Fibroblast of villous mesenchyme (primary cell): ENCODE measurements at places on chromosomes 2 and 18.

- DNase-seq: no peak
Measured at GRCh38 chr2:32562906-32563305, 64.9 kb upstream of the TTC27 start.

DNA sequence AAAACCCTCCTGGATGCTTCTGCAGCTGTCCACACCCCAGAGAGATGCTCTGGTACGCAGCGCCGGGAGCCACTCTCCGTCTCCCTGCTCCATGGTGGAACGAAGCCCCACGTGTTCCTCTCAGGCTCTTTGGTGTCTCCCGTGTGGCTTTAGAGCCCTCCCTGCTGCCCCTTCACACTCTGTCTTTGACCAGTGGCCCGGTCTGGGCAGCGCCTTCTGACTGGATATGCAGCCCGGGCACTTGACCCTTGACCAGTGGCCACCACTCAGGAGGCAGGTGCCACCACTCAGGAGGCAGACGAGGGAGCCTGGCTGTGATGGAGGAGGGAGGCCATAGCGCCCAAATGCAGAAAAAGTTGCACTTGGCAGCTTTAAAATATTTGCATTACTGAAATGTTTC lies 214.5 kb upstream of the SALL3 start:
- DNase-seq: no peak

GRCh38 chr2:236168110-236169080 lies at the start of gene GBX2:
Gene GBX2, minus strand, starts transcription at chr2:236168386. Its CDS starts 415 bp downstream, at chr2:236167971.
- peak; percentile 80 for DNase-seq

GRCh38 chr2:227774011-227774624 lies 28.4 kb downstream of the SCYGR8 start:
- peak; percentile 14 for DNase-seq

GRCh38 chr2:78304678-78305077 lies 720.8 kb upstream of the REG3G start:
- DNase-seq: no peak

DNA sequence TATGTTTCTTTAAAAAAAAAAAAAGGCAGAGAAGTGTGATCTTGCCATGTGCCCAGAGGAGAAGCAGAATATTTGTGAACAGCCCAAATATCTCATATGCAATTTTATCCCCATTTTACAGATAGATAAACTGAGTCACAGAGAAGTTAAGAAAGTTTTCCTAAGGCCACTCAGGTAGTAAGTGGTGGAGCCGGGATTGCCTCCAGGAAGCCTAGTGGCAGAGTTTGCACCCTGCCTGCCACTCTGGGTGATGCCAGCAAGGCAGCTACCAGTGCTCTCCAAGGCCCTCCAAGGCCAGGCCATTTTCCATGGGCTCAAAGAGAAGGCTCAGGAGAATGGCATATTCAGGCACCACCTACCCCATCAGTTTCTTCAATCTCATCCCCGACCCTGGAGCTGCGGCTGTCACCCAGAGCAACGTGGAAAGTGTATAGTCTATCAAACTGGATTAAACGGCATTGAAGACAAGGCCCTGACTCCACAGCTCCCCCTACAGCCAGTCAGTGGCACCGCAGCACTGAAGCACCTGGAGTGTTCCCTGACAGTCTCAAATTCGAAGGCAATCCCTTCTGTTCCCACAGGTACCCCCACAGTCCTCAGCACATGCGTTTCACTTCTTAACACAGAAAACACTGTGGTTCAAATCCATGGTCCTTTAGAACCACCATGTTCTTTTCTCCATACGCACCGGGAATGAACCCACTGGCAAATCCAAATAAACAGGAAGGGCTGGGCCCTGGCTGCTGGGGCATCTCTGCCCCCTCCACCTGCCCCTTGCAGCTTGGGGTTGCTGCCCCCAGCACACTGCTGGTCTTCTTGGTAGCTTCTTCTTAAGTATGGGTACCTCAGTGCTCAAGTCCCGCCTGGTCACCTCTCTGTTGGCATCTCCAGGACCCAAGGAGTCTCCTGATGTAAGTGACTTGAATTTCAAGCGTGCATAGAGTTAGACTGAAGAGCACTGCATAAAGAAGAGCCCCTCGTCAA lies 175.3 kb downstream of the INHBB start:
- DNase-seq: peak; percentile 25

- peak; percentile 5 for DNase-seq
Measured at GRCh38 chr2:36705326-36706020, 9.0 kb downstream of the VIT start.

DNA sequence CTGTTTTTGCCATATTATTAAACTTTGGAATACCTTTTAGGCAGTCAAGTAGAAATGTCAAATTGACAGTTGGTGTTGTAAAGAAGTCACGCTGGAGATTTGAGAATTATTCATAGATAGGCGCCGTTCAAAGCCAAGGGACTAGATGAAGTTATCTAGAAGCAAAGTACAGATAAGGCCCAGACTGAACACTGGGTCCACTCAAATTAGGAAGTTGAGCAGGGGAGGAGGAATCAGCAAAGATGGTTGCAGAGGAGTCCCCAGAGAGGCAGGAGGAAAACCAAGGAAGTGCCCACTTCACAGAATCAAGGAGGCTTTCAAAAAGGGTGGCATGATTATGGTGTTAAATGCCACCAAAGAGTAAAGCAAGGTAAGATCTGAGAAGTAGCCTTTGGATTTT lies 9.6 kb upstream of the ALS2 start:
- no peak for DNase-seq

GRCh38 chr18:45686891-45687611 lies 36.9 kb upstream of the SLC14A1 start:
- peak; percentile 46 for DNase-seq

- no peak for DNase-seq
Measured at GRCh38 chr2:100033976-100034375, 108.4 kb downstream of the AFF3 start.

- no peak for DNase-seq
Measured at GRCh38 chr2:20757405-20758090, 65.4 kb downstream of the LDAH start.

GRCh38 chr2:99509387-99509786 lies 19.6 kb upstream of the REV1 start:
- DNase-seq: no peak

DNA sequence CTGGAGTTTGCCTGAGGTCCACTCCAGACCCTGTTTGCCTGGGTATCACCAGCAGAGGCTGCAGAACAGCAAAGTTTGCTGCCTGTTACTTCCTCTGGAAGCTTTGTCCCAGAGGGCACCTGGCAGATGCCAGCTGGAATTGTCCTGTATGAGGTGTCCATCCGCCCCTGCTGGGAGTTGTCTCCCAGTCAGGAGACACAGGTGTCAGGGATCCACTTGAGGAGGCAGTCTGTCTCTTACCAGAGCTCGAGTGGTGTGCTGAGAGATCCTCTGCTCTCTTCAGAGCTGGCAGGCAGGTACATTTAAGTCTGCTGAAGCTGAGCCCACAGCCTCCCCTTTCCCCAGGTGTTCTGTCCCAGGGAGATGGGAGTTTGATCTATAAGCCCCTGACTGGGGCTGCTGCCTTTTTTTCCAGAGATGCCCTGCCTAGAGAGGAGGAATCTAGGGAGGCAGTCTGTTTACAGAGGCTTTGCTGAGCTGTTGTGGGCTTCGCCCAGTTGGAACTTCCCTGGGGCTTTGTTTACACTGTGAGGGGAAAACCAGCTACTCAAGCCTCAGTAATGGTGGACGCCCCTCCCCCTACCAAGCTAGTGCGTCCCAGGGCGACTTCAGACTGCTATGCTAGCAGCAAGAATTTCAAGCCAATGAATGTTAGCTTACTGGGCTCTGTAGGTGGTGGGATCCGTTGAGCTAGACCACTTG lies 34.7 kb downstream of the TFPI start:
- DNase-seq: no peak

GRCh38 chr18:44709307-44710126 lies 28.8 kb downstream of the SETBP1 start:
- peak; percentile 48 for DNase-seq

GRCh38 chr18:9175115-9175514 lies 38.5 kb downstream of the ANKRD12 start:
- no peak for DNase-seq

DNA sequence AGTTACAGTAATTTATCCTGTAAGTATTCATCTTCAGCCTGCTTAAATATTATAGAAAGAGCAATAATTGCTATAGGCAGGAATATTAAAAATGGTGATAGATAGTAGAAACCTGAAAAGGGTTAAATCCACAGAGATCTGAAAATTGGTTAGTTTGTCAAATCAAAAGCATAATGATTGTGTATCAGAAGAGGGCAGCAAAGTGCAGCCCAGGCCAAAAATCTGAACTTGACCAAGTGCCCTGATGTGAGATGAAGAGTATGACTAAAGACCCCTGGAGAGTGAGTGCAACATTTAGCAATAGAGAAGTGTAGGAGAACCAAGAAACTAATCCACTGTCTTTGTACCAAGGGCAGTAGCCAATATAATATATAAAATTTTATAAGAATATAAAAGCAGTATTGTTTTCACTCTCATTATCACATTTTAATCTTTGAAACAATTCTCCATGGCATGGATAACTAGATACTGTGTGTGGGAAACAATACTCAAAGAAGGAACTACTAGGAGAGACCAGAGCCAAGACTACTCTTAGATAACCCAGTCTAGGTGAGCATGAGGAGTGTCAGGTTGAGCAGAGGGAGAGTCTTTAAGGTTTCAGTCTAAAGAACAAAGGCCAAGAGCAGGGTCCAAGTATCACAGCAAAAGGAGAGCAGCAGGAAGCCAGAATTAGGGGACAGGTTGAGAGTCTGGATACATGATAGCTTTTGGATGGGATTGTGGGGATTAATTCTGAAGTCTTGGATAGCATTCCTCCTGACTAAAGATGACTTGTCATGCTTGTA lies 148.7 kb downstream of the CALCRL start:
- DNase-seq: no peak

- no peak for DNase-seq
Measured at GRCh38 chr2:210654091-210654490, 97.7 kb downstream of the CPS1 start.

- no peak for DNase-seq
Measured at GRCh38 chr18:43322132-43322531, 44.8 kb upstream of the SYT4 start.

- DNase-seq: no peak
Measured at GRCh38 chr2:12982149-12982584, 265.4 kb downstream of the TRIB2 start.

- peak; percentile 21 for DNase-seq
Measured at GRCh38 chr2:96320728-96321622, 4.1 kb upstream of the ITPRIPL1 start.

GRCh38 chr2:168751104-168751740 lies 51.2 kb upstream of the NOSTRIN start:
- no peak for DNase-seq

DNA sequence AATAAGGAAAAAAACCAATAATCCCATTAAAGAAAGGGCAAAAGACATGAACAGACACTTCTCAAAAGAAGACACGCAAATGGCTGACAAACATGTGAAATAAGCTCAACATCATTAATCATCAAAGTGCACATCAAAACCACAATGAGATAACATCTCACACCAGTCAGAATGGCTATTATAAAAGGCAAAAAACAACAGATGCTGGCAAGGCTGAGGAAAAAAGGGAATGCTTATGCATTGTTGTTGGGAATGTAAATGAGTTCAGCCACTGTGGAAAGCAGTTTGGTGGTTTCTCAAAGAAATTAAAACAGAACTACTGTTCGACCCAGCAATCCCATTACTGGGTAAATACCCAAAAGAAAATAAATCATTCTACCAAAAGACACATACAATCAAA lies 285.6 kb downstream of the NR4A2 start:
- DNase-seq: no peak

GRCh38 chr2:1658394-1659151 lies 85.7 kb downstream of the PXDN start:
- no peak for DNase-seq

DNA sequence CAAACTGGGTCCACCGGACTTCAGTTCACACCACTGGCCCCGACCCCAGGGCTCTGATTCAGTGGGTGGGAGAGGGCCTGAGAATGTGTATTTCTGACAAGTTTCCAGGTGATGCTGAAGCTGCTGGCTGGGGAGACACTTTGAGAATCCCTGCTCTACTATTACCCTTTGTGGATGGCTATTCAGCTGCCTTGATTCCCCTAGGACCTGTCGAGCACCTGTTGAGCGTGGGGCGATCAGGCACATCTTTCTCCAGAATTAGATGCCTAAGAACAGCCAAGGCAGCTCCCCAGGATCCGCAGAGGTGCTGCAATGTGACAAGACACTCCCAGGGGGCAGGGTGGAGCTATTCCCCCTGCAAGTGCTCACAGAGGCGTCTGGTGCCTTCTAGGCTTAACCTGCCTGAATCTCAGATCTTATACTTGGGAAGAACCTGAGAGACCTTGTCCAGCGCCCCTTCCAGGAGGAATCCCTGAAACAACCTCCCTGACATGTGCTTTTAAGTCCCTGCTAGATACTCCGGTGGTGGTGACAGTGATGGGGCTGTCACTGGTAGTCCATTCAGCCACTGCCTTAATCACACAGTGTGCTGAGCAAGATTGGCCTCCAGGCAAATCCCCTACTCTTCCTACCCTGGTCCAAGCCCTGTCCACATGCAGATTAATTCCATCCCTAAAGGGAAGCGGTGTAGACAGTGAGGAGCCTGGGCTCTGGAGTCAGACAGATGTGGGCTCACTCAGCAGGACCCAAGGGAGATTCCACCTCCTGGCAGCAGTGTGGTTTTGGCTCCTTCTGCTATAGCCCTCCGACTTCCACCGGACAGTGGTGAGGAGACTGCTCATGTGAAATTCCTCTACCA lies 43.4 kb upstream of the OTOF start:
- DNase-seq: peak; percentile 8

- no peak for DNase-seq
Measured at GRCh38 chr2:24543252-24543651, 52.2 kb downstream of the NCOA1 start.

GRCh38 chr2:55097461-55098410 lies 47.5 kb upstream of the RTN4 start:
- DNase-seq: peak; percentile 90

DNA sequence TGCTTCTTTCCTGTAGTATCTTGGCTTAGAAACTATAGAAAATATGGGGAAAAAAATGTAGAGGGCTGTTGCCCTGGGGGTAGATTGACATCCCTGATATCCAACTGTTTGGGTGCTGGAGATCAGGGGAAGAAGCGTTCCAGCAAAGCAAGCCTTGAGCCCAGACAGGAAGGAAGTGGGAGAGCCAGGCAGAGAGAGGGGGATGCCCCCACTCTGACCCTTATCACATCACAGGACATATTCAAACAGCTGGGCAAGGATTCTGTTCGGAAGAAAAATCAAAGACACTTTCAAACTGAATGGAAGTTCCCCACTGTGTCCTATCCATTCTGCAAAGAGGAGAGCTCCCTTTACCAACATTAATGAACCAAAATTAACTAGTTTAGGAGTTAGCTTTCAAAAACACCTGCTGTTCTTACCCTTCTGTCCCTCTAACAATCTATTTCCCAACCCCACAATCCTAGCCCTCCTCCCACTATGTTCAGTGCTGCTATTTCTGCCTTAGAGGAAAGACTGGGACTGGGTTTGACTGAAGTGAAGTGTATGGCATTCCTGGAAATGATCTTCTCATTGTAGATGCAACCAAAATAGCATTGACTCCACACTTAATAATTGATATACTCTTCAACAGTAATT lies 16.9 kb upstream of the KCNG3 start:
- DNase-seq: peak; percentile 23

- no peak for DNase-seq
Measured at GRCh38 chr18:48874233-48874632, 76.5 kb downstream of the SMAD7 start.

GRCh38 chr2:217417536-217417935 lies 557.7 kb upstream of the TNP1 start:
- no peak for DNase-seq

GRCh38 chr2:3265471-3265870 lies 112.1 kb downstream of the EIPR1 start:
- no peak for DNase-seq

GRCh38 chr2:222322236-222322635 lies 23.4 kb upstream of the PAX3 start:
- no peak for DNase-seq
